ENCODE measurements at places on chromosomes 2 and 18.

GRCh38 chr2:47907039-47907781, 912 bp upstream of the FBXO11 start:
- DNase-seq: peak; percentile 29

GRCh38 chr2:151716721-151717120, 17.6 kb downstream of the NEB start:
- DNase-seq: no peak

- no peak for DNase-seq
Observed at GRCh38 chr2:46812361-46813019, 103.1 kb downstream of the MCFD2 start.

DNA sequence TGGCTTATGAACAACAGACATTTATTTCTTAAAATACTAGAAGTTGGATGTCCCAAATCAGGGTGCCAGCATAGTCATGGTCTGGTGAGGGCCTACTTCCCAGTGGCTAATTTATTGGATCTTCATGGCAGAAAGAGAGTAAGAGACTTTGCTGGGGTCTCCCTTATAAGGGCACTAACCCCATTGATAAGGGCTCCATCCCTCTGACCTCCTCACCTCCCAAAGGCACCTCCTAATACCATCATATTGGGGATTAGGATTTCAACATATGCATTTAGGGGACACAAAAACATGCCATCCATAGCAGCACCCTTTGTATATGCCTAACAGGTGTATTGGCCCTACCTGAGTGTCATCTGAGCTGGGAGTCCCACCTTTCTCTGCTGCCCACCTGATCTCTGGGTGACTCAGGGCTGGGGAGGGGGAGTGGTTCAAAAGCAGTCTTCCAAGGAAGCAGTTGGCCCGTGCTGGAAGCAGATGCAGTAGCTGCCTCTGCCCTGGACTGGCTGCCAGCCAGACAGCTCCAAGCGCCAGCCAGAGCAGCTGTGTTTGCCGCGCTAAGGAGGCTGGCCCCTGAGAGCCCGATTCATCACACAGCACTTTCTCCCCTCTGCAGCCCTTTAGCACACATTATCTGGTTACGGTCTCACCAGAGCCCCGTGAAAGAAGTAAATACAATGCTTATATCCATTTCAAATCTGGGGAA, 84.6 kb downstream of the SMAD7 start:
- no peak for DNase-seq

- no peak for DNase-seq
Observed at GRCh38 chr2:132617989-132618388, 52.0 kb downstream of the LYPD1 start.

DNA sequence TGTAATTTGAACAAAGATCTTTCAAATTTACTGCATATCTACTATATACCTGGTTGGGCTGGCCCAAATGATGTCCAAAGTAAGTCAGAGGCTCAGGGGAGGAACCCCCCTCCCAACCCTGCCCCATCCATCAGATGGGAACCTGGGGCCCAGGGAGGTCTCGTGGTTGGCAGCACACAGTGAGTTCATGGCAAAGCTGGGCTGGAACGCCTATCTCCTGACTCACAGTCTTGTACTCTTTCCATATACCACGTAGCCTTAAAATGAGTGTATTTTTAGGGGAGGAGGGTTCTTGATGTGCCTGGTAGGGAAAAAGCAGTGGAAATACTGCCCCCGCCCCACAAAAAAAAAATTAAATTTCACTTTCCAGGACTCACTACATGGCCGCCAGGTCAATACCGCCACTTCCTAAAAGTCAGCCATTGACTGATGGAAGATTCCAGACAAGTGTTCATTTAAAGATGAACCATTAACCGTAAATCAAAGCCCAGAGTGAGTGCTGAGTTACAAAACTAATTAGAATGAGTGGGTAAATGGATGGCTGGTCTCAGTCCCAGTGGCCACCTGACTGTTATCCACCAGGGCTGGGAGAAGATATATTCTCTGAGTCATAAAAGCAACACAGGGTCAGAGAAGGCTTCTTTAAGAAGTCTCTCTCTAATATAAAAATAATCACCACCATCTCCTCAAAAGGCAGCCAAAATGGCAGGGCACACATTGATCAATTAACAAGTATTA, 80.5 kb downstream of the ZBTB7C start:
- DNase-seq: no peak

- no peak for DNase-seq
Observed at GRCh38 chr18:29154758-29155725, 978.1 kb upstream of the CDH2 start.

DNA sequence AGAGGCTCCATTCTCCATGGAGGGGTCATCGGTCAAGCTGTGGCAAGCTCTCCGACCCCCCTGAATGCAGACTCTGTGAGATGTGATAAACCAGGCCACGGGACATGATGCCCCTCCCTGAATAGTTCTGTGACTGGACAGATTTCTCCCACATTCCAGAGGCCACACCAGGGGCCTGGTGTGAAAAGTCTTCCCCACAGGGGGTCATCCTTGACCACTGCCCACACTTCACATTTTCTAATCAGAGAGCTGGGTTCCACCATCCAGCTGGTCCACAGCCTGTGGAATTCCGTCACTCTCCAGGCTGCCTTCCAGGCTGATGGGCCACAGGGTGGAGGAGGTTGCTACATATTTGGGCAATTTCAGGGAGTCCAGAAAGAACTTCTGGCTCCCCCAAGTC, 51.3 kb upstream of the CYRIA start:
- DNase-seq: no peak

DNA sequence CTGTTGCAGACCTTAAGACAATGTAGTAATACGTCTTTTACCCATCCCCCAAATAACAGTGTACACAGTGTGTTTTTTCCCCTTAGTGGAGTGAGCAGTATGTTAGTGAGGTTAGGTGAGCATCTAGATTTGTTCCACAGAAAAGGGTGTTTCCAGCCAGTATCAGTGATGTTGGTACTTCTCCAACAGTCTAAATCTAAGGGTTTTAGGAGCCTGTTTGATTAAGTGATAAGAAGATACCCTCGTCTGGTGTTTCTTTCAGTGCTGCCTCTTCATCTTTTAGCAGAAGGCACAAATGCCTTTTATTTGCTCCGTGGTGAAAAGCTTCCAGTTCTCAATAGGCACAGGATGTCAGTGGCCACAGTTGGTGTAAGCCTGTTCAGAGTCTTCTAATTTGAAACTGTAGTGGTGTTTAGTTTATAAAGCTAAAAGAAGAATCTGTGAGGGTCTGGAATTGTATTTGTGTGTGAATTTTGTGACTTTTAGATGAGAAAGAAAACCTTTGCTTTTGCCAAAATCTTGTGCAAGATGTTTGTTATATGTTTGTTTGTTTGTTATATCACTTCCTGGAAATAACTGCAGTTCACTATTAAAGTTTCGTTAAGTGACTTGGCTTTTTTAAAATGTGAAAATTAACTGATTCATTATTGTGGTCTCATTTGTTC, 71.2 kb downstream of the MAP4K4 start:
- DNase-seq: no peak

GRCh38 chr2:224816816-224817215, 100.7 kb upstream of the CCDC195 start:
- DNase-seq: no peak

DNA sequence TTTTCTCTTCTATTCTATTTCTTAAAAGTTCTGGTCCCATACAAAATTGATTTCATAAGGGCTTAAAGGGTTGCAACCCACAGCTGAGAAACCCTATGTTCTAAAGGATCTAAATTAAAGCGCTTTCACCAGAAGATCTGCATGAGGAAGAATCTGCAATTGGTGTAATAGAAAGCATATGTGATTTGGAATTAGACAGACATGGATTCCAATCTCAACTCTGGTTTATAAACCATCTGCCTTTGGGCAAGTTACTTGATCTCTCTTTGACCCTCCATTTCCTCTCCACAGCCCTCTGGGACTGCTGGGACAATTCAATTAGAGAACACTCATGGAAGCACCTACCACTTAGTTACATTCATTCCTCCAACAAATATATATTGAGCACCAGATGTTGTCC, 178.7 kb downstream of the ANTXR1 start:
- no peak for DNase-seq

GRCh38 chr2:158822193-158822592, 27.1 kb downstream of the DAPL1 start:
- no peak for DNase-seq
